ENCODE measurements at places on chromosomes 3 and 15.
A peak's percentile ranks its signal among the peaks of the same experiment; 100 is the strongest.

DNA sequence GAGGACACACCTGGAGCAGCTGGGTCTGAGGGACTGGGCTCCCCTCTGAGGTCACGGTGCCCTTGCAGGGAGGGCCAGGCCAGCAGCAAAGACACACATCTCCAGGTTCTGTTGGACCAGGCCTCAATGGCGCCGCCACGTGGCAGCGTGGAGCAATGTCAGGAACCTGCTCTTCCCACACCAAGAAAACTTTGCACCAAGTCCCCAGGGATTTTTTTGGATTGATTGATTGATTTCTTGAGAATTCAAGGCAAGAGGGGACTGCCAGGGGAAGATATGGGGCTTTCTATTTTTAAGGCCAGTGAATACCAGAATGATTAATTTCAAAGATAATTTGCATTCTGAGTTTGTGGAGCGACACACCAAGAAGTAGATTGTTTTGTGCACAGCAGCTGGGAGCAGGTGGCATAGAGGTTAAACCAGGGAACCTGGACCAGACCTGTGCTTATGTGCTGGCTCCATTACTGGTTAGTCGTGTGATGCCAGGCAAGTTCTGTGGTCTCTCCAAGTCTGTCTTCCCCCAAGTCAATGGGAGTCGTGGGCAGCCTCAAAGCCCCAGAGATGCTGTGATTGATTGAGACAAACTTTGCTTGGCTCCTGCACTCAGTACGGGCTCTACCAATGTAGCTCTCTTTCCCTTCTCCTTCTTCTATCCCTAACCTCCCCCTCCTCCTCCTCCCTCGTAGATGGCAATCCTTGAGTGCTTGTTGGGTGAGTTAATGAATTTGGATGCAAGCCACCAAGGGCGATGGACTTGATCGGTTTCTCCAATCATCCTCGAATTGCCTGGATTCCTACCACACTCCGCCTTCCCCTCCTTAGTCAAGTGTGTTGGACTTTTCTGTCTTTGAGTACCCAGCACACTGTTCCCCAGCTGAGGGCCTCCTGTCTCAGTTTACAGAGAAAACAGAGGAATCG lies 96.2 kb upstream of the TRPM1 start:
- DNase-seq: peak; percentile 20

- no peak for DNase-seq
These were observed 163.6 kb downstream of the FAM43A start for GRCh38 chr3:194849166-194849875.

- DNase-seq: peak; percentile 38
These were observed 293.6 kb downstream of the FGF12 start for GRCh38 chr3:192433704-192434103.

- no peak for DNase-seq
These were observed 214.3 kb downstream of the ADAMTS9 start for GRCh38 chr3:64473466-64473865.

- peak; percentile 99 for DNase-seq
These were observed 177.0 kb downstream of the ERC2 start for GRCh38 chr3:56291244-56291680.

- no peak for DNase-seq
These were observed 2.1 kb downstream of the QTRT2 start for GRCh38 chr3:114058646-114059045.

Measured in MCF 10A (cell line).